ENCODE measurements at places on chromosomes 4 and X.
A peak's percentile ranks its signal among the peaks of the same experiment; 100 is the strongest.

GRCh38 chr4:122922877-122923511 lies 597 bp upstream of the NUDT6 start:
- peak; percentile 95 for DNase-seq

- no peak for DNase-seq
Measured at GRCh38 chr4:156053174-156053573, 99.5 kb upstream of the CTSO start.

GRCh38 chr4:23455456-23456158 lies 434.2 kb downstream of the PPARGC1A start:
- DNase-seq, result no peak

DNA sequence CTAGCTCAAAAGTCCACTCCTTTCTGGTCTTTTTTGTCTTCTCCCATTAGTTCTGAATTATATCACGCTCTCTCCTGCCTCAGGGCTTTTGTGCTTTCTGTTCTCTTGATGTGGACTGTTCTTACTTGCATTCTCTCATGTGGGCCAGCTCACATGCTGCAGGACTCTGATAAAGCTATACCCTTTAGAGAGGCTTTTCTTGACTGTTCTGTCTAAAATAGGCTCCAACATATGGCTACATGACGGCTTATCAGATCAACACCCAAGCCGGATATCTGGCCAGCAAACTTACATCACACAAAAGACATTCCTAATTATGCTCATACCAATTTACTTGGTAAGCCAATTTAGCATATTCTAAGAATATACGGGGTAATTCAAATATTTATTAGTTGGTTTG lies 1494.5 kb downstream of the TECRL start:
- DNase-seq, result peak; percentile 91

- DNase-seq, result peak; percentile 68
Measured at GRCh38 chr4:140099983-140100382, 54.0 kb downstream of the MAML3 start.

GRCh38 chr4:65050786-65051185 lies 619.5 kb downstream of the EPHA5 start:
- peak; percentile 91 for DNase-seq

DNA sequence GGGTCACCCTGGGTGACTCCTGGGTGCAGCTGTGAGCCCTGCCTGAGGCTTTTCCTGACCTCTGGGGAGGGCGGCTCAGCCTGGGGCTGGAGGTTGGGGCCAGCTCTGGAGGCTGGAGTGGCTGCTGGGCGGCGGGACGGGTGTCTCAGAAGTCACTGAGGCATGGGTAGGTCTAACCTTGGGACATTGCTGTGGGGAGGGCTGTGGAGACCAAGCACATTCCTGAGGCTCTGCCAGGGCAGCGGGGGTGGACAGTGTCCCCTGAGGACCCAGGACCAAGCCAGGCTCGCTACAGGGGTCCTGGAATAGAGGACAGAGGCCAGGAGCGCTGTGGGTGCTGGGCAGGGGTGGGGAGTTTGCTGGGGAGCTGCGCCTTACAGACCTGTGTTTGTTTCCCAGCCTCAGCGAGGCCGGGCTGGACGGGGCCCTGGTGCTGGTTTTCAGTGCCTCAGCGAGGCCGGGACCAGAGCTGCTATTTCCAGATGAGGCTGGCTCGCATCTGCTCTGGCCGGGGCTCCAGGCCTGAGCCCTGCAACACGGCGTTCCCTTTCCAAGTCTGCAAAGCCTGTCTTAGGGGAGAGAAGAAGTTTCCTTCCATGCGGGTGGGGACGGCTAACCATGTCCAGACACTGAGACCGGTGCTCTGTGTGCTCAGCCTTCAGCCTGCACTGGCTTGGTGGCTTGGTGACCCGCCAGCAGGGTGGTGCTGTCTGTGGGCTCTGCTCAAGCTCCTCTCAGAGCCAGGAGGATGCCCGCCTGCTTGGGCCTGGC lies 3.0 kb upstream of the SLC25A6 start:
- DNase-seq, result no peak

GRCh38 chrX:154785716-154786115 lies 19.6 kb downstream of the MPP1 start:
- DNase-seq, result peak; percentile 90

GRCh38 chr4:54723220-54723619 lies 65.5 kb downstream of the KIT start:
- DNase-seq, result no peak

GRCh38 chrX:103687696-103688201 lies 1.2 kb upstream of the MORF4L2 start:
- DNase-seq, result peak; percentile 87

GRCh38 chr4:16916031-16916430 lies 17.6 kb upstream of the LDB2 start:
- no peak for DNase-seq

- DNase-seq, result peak; percentile 42
Measured at GRCh38 chr4:172042714-172043114, 229.5 kb downstream of the GALNTL6 start.

GRCh38 chr4:105896984-105897775 lies 1.9 kb downstream of the NPNT start:
- no peak for DNase-seq

- DNase-seq, result peak; percentile 65
Measured at GRCh38 chr4:150242820-150243458, 164.7 kb downstream of the DCLK2 start.

DNA sequence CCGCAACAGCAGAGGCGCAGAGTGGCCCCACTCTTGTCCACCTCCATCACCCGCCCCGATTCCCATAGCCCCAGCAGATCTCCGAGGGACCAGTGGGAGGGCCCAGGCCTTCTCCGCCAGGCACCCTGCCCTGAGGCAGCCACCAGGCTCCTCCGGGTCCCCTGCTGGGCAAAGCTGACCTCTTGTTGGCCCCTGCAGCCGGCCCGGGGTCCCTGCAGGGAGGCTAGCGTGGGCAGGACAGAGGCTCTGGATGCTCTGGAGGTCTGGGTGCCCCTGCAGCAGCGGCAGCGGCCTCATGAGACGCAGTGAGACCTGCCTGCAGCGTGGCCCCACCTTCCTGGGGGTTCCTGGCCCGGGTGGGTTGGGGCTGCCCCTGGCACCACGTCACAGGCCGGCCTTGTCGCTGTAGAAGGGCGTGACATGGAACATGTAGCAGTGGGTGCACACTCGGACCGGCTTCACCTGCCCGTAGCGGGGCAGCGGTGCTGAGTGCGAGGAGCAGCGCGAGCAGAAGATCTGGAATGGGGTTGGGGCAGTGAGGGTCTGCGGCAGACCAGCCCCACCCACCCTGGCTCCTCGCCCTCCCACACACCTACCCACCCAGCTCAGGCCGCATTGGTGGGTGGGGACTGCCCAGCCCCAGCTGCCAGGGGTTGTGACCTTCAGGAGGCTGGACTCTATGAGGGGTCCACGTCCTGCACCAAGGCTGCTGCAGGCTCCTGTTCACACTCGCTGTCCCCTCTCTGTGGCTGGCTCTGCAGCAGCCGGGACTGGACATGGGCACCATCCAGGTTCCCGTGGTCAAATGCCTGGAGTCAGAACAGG lies 8.6 kb upstream of the MXD4 start:
- DNase-seq, result no peak

DNA sequence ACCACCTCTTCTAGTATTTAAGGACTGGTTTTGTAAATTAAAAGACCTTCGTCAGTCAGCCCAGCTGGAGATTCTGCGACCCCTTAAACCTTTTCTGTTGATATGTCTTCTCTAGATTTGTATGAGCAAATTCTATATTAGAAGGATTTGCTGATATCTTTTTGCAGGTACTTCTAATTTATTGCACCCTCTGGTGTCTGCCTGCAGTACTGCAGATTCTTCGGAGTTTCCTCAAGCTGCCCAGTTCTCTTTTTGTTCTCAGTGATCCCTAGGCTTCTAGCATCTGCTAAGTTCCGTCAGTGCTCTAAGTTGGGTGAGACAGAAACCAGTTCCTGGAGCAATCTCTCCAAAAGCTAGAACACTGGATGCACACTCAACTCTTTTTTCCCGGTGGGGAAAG lies 545.2 kb downstream of the C4orf33 start:
- peak; percentile 92 for DNase-seq

- no peak for DNase-seq
Measured at GRCh38 chr4:158938220-158939044, 164.4 kb upstream of the RAPGEF2 start.

GRCh38 chr4:47631161-47631560 lies 146.1 kb downstream of the ATP10D start:
- no peak for DNase-seq

- no peak for DNase-seq
Measured at GRCh38 chr4:81023484-81023883, 7.0 kb upstream of the BMP3 start.

- DNase-seq, result no peak
Measured at GRCh38 chrX:71997320-71997719, 86.7 kb downstream of the NHSL2 start.

GRCh38 chr4:56909086-56909894 lies 1.6 kb downstream of the REST start:
- DNase-seq, result peak; percentile 70

- no peak for DNase-seq
Measured at GRCh38 chrX:112008724-112009123, 73.9 kb downstream of the TRPC5 start.

DNA sequence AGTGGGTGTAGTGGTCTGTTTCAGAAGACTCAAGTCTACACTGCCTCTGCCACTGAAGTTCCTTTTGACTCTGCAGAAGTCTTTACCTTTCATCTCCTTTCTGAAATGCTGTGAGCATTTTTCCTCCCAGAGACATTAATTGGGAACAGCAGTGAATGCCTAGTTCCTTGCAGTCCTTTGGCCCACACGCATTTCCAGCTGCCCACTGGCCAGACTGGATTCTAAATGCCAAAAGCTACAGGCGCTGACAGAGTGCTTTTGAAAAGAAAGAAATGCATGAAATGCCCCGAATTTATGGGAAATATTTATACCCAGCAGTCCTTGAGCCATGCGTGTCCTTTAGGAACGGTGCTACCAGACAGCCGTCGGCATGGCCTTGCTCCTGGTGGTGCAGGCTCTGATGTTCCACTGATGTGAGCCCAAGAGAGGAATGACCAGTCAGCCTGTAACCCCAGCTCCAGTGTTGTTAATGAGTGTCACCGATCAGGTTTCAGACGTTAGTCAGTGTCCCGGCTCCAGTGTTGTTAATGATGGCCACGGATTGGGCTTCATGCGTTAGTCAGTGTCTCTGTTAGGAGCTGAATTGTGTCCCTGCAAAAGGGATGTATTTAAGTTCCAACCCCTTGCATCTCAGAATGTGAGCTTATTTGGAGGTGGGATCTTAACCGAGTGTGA lies 132.6 kb downstream of the TBL1X start:
- no peak for DNase-seq

- DNase-seq, result no peak
Measured at GRCh38 chr4:66372706-66373105, 702.4 kb upstream of the EPHA5 start.

DNA sequence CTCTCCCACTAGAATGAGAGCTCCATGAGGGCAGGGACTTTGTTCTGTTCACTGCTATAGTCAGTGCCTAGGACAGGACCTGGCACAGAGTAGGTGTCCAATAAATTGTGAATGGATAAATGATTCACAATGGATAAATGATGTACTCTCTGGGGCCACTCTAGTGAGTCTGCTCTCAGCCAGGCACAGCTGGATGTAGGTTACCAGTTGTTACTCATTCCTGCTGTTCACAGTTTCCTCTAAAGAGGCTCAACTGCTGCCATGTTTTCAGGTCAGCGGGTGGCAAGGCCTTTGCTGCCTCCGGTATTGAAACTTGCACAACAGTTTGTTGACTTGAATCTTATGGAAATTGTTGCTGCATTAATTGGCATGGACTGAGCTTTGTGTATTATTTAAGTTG lies 99.1 kb downstream of the NHSL2 start:
- no peak for DNase-seq

- peak; percentile 70 for DNase-seq
Measured at GRCh38 chr4:155676430-155676825, 9.8 kb downstream of the GUCY1A1 start.

GRCh38 chrX:153530411-153531129 lies 13.1 kb downstream of the ATP2B3 start:
- DNase-seq, result no peak

DNA sequence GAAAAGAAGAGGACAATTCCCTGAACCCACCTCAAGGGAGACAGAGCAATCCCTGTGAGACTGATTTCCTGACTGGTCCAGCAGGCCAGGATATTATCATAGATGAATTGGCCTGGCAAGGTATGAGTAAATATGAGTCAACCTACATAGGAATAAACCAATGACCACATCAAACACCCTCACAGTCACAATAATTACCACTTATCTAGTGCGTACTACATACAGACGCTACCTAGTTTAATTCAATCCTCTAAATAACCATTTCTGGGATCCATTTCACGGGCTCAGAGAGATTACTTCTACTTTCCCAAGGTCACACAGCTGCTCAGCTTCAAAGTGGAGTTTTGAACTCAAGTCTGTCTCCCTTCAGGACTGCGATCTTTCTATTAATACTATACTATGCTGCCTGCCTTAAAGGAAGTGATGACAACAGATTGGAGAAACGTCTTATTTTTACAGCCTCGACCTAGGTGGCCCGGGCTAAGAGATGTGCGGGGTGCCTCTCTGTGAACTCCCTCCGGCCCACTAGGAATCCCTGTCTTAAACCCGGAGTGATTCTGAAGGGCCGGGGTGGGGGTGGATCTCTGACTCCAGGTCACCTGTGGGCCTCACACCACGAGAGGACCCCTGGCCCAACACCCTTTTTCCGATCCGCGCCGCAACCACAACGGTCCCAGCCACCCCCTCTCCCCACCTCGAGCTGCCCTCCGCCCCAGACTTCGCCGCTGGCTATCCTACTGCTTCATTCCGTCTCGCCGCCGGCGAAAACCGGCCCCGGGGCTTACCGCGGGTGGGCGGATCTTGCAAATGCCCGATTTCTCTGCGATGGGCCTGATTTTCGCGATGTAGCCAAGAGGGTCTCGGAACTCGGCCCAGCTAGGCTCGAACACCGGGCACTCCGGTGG lies 800 bp downstream of the KDM5C start:
- peak; percentile 9 for DNase-seq

GRCh38 chrX:46404774-46405173 lies 140.4 kb downstream of the ZNF674 start:
- no peak for DNase-seq

DNA sequence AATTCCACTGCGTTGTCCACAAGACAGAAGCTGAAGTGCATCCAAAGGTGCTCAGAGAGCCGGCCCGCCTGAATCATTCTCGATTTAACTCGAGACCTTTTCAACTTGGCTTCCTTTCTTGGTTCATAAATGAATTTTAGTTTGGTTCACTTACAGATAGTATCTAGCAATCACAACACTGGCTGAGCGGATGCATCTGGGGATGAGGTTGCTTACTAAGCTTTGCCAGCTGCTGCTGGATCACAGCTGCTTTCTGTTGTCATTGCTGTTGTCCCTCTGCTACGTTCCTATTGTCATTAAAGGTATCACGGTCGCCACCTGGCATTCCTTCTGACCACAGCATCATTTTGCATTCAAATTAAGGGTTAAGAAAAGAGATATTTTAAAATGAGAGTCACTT lies 115.5 kb downstream of the NFKB1 start:
- DNase-seq, result no peak

GRCh38 chr4:78205591-78205990 lies 148.5 kb downstream of the FRAS1 start:
- no peak for DNase-seq
